Stimulated activated CD4-positive, alpha-beta T cell treated with anti-CD3 and anti-CD28 coated beads, Interleukin-4, amount 100 ng/mL, for 4 hours (primary cell): ENCODE measurements at places on chromosomes 3 and 15.

DNA sequence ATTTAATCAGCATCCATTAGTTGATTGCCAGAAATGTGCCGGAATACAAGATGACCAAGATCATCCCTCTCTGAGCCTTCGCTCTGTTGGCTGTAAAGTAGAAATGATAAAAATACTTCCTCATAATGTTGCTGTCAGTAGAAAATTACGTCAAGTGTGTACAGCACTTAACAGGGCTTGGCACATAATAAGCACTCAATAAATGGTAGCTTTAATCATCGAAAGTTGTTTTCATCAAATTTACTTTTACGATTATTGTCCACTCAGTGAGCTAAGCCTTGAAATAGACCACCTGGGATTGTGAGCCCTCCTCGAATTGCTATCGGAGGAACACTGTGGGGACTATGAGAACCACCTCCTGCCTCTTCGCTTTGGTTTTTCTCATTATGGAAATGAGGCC is 301.3 kb upstream of the TPRG1 start:
- no peak for DNase-seq

- no peak for DNase-seq
Observed at GRCh38 chr3:135056084-135056730, 261.1 kb downstream of the EPHB1 start.

DNA sequence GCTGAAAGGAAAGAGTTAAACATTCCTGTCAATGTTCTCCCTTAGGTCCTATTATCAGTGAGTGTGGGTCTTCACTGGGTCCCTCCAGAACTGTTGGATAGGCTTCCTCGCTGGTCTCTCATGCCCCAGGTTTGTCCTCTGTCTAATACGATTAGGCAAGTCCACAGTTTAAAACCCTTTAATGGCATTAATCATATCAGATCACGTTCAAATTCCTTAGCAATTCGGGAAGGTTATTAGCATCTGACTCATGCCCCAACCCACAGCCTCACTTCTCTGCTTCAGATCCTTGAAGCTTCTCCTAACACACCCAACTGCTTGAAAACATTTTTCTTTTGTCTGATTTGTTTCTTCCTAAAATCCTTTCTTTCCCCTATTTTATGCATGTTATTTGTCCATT is 224.3 kb upstream of the ATP10A start:
- no peak for DNase-seq

DNA sequence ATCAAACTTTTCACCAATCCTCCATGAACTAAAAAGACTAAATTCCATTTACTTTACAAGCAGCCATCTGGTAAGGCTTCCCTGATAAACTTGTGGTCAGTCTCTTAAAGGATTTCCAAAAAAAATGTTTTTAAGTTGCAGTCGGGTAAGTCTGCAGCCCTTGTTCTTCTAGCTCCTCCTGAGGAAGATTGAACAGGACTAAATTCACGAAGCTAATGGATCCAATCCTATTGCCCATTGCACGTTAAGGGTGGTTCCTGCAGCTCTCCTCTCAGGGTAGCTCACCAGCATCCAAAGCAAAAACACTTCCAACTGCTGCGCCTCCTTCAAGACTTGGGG is 2.8 kb downstream of the HES1 start:
- DNase-seq: no peak

DNA sequence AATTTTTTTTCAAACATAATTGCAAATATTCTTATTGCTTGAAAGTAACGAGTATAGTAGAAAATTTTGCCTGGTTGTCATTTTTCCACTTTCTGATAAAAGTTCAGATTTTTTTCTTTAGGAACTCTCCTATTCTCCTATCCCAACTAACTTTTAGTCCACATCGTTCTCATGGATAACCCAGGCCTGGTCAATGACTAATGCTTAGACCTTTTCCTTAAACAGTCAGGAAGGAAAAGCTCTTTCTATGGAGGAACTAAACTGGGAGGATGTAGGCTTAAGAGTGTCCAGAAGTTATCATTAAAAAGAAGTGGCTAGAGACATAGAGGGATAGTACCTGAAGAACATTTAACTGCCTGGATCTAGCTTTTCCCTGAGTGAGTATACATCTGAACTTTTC is 26.7 kb downstream of the CIP2A start:
- DNase-seq: no peak

GRCh38 chr3:99781761-99782160 is 35.9 kb upstream of the CMSS1 start:
- no peak for DNase-seq

- DNase-seq: no peak
Observed at GRCh38 chr3:45564172-45564571, 30.4 kb upstream of the LIMD1 start.

DNA sequence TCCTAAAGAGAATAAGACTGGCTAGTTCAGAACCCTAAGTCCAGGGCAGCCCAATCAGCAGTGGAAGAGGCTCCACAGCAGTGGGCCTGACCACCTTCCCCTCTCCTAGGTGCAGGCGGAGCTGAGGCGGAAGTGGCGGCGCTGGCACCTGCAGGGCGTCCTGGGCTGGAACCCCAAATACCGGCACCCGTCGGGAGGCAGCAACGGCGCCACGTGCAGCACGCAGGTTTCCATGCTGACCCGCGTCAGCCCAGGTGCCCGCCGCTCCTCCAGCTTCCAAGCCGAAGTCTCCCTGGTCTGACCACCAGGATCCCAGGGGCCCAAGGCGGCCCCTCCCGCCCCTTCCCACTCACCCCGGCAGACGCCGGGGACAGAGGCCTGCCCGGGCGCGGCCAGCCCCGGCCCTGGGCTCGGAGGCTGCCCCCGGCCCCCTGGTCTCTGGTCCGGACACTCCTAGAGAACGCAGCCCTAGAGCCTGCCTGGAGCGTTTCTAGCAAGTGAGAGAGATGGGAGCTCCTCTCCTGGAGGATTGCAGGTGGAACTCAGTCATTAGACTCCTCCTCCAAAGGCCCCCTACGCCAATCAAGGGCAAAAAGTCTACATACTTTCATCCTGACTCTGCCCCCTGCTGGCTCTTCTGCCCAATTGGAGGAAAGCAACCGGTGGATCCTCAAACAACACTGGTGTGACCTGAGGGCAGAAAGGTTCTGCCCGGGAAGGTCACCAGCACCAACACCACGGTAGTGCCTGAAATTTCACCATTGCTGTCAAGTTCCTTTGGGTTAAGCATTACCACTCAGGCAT is 33.7 kb downstream of the VIPR1 start:
- DNase-seq: peak; percentile 27

DNA sequence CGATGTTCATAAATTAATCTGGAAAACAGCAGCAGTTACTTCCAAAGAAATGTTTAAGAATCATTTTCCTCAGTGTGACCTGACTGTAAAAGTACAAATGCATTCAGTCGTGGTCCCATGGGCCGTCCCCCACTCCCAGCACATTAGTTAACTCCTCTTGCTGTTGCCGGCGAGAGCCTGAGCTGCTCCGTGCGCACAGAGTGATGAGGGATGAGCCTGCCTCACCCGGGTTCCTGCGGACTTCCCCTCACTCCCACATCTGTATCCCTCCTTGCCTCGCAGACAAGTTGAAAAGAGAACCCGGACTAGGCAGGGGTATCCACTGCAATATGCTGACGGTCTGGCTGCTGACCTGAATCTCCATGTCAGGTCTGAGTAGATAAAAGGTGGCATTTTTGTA is 861.7 kb upstream of the NR2F2 start:
- DNase-seq: no peak

DNA sequence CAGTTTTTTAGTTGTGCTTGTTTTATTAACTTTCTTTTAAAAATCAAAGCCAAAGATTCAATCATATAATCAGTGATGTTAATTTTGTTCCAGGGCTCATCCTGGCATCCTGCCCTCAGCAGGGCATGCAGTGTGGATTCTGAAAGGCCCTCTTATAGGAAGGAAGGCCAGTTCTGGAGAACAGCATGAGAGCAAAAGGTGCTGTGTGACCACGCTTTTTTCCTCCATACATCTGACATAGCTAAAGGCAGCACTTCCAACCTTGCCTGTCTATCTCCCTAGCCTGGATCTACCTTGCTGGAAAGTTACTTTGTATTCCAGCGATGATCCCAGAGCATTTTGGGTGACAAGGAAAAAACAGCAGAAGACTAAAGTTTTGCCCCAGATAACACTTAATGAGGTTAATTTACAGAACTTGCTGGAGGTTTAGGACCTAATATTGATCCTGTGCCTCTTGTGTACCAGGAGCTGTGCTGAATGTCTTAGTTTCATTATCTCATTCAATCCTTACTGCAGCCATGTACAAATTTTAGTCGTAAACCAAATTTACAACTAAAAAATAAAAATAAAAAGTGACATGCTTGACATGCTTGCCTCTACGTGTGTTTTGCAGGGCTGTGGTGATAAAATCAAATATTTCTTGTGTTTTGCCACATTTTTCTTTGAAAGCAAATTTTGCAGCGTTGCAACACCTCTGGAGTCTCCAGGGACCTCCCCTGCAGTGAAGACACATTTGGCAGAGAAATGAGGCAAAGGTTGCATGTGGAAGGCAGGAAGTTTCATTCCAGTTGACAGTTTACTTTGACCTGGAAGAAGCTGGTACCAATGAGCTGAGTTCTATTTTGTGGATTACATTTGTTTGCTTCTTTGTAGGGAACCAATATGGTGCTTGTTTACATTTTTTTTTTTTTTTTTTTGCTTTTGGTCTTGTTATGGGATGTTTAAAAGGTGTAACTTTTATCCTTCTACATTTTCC is 13.2 kb downstream of the IL1RAP start:
- no peak for DNase-seq

- DNase-seq: no peak
Observed at GRCh38 chr3:128113817-128114794, 9.5 kb downstream of the RUVBL1 start.

DNA sequence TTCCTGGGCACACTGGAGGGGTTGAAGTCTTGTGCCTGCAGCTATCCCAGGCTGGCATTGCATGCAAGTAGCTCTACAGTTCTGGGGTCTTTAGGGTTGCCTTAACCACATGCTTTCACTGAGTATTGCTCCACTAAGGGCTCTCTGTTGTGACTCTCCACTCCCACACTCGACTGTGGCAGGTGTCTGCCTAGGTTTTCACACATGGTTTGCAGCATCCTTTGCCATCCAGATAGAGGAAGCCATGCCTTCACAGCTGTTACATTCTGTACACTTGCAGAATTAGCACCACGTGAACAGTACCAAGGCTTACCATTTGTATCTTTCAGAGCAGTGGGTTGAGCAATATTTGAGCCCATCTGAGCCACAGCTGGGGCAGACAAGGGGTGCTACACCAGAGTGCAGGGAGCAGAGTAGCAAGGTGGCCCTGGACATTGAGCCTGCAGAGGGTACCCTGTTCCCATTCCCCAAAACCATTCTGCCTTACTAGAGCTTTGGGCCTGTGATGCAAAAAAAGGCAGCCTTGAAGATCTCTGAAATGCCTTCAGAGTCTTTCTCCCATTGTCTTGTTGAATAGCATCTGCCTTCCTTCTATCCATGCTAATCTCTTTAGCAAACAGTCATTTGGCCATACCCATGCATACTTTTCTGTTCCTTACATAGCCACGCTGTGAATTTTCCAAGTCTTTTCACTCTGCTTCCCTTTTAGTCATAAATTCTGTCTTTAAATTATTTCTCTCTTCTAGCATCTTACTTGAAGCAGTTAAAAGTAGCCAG is 95.2 kb upstream of the PLCL2 start:
- DNase-seq: no peak

DNA sequence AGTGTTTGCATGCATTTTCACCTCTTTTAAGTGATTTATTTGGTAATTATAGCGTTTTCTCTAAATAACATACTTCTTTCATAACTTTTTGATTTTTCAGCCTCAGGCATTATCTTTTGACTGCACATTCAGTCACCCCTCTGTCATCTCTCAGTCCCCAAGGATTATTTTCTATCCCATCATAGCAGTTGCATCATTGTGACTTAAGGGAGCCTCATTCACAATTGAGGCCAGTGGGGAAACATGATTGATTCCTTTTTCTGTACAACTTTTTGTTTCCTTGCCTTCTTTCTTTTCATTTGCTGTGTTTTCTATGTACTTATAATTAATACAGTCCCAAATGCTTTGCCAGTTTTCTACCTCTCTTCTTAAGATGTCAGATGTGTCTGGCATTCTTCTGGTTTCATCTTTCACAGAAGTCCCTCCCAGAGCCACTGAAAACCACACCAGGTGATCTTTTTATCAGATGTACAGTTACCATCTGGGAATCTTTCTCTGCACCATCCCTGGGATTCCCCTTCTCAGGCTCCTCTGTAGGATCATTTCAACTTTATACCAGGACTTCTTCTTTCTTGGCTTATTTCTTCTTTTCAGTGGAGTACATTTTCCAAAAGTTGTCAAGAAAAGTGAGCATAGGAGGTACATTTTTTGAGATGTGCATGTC is 151.4 kb downstream of the RAP2B start:
- no peak for DNase-seq

DNA sequence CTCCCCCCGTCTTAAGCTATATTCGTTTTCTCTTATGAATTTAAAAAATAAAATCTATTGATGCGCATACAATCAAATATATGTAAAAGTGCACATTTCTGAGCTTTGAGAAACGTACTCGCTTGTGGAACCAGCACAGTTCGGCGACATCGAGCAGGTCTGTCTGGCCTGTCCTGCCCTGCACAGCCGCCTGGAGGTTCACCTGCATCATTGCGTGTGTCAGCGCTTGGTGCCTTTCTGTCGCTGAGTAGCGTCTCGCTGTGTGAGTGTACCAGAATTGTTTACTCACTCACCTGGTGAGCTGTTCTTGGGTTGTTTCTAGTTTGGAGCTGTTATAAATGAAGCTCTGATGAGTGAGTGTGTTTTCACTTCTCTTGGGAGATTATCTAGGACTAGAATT is 104.0 kb downstream of the VGLL4 start:
- DNase-seq: no peak

GRCh38 chr3:38454178-38454883 is 641 bp downstream of the ACVR2B start:
- peak; percentile 23 for DNase-seq
